Lung microvascular endothelial cell (primary cell): ENCODE measurements at places on chromosomes 11 and 22.

GRCh38 chr22:48647051-48647450, 1180.6 kb downstream of the BRD1 start:
- no peak for DNase-seq

- DNase-seq: no peak
These were observed 30.5 kb downstream of the CDPF1 start for GRCh38 chr22:46219636-46220035.

DNA sequence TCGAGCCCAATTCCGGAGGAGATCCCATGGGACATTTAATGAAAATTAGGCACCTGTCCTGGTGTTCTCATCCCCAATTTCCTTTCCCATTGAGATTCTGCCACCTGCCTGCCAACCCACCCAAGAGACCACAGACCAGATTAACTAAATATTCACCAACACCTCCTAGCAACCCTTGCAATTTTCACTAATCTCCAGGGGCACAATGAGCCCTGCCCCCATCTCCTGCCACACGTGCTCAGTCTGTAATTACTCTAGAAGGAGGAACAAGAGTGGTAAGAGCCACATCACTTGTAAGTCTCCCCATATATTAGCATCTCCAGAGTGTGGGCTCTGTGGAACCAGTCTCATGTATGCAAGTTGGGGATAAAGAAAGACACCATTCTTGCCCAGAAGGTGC, 38.0 kb downstream of the IL18BP start:
- DNase-seq: no peak

DNA sequence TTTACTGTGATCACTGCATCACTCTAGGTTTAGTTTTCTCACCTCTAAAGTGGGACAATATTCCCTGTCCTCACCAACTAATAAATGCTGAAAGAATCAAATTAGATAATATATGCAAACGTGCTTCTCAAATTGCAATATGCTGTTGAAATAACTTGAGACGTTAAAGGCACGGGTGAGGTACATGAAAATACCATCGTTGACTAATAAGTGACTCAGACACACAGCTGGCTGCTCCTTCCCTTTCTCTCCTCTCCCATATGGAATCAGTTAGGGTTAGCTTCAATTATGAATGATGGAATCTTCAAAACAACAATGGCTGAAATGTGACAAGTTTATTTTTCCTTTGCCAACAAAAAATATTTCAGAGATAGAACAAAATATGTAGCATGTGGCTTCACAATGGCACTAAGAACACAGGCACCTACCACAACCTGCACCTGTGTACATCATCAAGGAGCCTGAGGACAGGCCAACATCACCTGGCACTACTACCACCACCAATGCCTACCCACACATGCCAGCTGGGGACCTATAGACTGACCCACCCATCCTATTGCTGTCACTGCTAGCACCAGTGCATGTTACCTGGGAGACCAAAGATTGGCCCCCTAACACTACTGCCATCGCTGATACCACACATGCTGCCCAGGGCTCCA, 13.7 kb downstream of the GDPD4 start:
- no peak for DNase-seq

- DNase-seq: no peak
These were observed 3.9 kb upstream of the OR4C6 start for GRCh38 chr11:55658031-55658573.

- peak; percentile 31 for DNase-seq
These were observed 1.1 kb upstream of the DDX6 start for GRCh38 chr11:118791961-118792569.
